ENCODE measurements at places on chromosomes 13 and 19.
A peak's percentile ranks its signal among the peaks of the same experiment; 100 is the strongest.

GRCh38 chr13:112060282-112060830 is 6.6 kb upstream of the SOX1 start:
- no peak for DNase-seq

- DNase-seq, result peak; percentile 82
Measured at GRCh38 chr19:56120371-56121179, 520 bp downstream of the ZNF787 start.

DNA sequence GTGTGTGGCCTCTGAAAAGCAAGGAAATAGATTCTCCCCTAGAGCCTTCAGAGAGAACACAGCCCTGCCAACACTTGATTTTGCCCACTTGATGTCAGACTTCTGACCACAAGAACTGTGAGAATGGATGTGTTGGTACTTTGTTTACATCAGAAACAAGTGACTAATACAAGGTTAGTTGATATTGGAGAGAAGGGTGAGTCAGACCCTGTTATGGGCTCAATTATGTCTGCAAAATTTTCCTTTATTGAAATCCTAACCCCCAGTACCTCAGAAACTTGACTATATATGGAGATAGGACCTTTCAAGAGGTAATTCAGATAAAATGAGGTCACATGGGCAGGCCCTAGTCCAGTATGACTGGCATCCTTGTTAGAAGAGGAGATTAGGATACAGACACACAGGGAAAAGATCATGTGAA is 226.7 kb downstream of the RFC3 start:
- no peak for DNase-seq

GRCh38 chr13:105441051-105441750 is 1094.3 kb downstream of the EFNB2 start:
- no peak for DNase-seq

GRCh38 chr13:84659359-84659661 is 777.0 kb upstream of the SLITRK1 start:
- DNase-seq, result no peak

DNA sequence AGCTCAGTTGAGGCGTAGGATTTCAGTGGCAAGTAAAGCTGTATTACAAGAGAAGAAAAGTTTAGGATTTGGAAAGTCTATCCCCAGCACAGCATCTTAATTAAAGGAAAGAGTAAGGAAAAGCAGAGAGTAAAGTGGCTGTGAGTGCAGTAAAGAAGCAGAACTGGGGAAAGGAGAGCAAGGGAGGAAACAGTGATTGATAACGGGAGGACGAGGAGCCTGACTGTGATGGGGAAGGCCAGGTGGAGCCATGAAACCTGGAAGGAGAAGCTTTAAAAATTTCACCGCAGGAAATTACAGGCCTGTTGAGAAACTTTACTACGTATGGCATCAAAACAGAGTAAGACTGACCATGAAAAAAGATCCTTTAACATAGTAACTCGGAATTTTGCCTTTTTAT is 175.6 kb downstream of the SHISA2 start:
- DNase-seq, result no peak

- DNase-seq, result no peak
Measured at GRCh38 chr13:97752961-97753668, 200.4 kb upstream of the IPO5 start.

GRCh38 chr13:94842901-94843300 is 130.6 kb upstream of the SOX21 start:
- DNase-seq, result no peak

DNA sequence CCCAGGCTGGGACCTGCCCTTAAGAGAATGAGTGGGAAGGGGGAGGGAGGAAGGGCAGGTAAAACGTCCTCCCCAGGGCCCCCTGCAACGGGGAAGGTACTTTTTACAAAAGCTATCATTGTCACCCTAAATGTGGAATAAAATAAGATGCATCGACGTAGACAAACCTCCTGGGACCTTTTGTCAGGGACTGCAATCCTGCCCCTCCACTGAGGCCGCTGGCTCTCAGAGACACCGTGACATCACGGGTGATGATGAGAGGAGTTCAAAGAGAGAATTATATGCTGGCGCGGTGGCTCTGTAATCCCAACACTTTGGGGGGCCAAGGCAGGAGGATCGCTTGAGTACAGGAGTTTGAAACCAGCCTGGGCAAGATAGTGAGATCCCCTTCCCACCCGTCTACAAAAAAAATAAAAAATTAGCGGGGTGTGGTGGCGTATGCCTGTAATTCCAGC is 1.8 kb upstream of the MYBPC2 start:
- DNase-seq, result no peak

- no peak for DNase-seq
Measured at GRCh38 chr19:11651062-11651461, 53.8 kb downstream of the ZNF627 start.

- DNase-seq, result no peak
Measured at GRCh38 chr19:42857544-42857867, 22.0 kb downstream of the PSG1 start.

GRCh38 chr13:99228737-99229691 is 28.4 kb downstream of the UBAC2 start:
- peak; percentile 50 for DNase-seq

- peak; percentile 17 for DNase-seq
Measured at GRCh38 chr19:11767633-11768133, 883 bp downstream of the ZNF441 start.

DNA sequence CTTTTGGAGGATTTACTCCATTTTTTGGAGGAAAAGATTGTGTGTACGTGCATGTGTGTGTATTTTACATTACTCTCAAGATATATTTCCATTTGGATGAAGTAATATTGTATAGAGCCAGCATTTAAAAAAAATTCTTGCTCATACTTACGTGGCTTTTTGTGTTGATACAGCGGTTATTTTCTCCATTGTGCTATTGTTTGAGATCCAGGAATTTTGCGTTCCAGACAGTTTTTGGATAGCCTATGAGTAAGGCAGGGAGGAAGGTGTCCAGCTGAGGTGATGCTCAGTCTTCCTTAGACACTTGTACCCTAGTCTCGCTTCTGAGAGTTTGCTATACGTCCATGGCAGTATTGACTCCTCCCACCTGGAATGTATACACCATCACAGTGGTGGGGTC is 92.2 kb upstream of the ARHGEF7 start:
- no peak for DNase-seq

DNA sequence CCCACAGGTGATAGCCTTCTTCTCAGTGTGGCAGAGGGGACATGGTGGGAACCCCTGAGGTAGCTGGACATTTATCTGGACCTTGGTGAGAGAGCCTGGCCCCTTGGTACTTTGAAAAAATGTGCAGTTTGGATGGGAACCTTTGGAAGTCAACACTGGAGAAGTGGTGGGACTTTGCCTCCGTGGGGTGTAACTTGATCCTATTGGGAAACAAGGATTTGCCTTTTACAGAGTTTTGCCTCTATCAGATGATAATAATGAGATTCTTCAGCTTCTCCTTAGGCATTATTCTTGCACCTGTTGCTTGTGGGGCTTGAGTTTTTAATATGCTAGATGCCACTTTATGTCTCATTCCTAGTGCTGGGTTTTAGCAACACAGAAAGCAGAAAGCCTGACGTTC is 99.0 kb downstream of the ERCC5 start:
- DNase-seq, result no peak

DNA sequence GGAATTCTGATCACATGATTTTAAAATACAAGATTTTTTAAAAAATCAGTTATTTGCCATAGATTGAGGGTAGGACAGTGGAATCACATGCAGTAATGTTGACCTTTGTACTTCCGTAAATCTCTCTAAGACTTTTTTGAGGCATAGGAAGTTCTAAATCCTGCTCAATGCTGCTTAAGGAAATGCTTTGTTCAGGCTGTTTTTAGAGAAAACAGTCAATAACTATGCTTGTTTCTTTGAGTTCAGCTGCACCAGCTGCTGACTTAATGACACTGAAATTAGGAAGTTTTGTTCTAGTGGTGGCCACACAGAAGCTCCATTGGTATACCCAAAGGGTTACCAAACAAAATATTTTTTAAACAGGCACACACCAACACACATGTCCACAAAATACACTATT is 60.9 kb downstream of the KLF12 start:
- no peak for DNase-seq

GRCh38 chr19:4506449-4507149 is 11.7 kb downstream of the PLIN4 start:
- no peak for DNase-seq

GRCh38 chr19:6491802-6492592 is 10.1 kb downstream of the TUBB4A start:
- DNase-seq, result no peak

GRCh38 chr19:10839114-10840050 is 3.4 kb upstream of the TMED1 start:
- DNase-seq, result no peak

DNA sequence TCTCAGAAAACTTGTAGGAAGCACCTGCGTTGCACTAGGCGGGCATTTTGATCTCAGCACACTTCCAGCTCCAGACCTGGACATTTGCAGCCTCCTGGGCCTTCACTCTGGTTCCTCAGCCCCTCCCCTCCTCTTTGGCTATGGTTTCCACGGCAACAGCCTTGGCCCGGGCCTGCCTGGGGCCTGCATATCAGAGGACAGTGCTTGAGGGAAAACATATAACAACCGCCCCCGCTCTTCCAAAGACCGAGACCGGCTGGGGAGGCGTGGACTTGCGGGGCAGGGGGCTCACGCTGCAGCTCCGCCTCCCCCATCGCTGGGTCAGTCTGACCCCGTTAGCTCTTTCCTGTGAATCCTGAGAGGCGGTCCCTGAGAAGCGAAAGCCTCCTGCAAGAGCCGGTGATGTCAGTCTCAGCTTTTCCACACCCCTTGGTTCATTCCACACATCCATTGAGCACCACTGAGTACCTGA is 125.7 kb upstream of the PEG3 start:
- DNase-seq, result no peak

DNA sequence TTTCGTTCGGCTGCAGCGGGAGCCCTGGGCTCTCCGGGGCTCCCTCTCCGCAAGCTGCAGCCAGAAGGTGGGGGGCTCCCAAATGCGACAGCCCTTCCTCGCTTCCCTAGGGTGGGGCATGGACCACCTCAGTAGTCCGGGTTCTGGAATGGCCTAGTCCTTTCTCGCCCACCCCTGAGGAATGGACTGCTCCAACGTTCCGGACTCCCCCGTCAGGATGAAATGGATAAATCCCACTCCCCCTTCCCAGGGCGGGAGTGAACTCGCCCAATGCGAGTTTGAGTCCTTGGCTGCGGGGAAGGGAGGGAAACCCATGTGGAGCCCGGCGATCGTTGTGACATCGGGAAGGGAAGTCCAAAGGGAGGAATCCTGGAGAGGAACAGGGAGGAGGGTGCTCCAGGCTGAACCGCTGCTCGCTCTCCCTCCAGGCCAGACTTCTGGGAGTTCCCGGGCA is 5.5 kb downstream of the HRC start:
- no peak for DNase-seq

DNA sequence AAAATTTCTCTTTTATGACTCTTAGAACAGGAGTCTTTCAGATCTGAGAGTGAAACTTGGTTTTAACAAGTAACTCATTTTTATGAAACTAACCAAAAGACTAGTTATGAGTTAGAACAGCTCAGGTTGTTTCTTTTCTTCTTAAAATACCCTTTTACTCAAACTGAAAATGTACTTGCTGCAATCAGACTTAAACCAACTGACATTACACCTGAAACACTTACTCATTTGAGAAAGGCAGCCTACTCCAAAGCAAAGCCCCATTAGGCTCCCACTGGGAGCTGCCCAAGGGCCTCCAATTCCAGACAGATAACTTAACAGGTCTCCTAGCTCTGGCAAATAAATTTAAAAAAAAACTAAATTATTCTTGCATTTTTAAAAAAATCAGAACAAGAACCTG is 3.6 kb downstream of the FOXO1 start:
- DNase-seq, result peak; percentile 44

DNA sequence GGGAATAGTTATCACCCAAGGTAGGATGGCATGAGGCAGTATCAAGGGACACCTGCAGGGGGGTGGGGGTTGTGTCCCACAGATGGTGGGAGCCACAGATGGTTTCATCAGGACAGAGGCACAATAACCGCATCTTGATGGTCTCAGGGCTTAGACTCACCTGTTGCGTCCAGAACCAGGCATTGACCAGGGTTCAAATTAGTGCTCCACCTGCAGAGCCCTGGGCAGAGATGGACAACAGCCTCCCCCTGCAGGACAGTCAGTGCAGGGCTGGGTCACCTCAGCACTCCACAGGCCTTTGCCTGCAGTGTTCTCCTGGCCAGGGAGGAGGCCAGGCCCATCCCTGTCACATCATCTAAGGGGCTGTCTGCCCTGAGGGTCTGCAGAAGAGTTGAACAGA is 14.5 kb upstream of the CEACAM1 start:
- no peak for DNase-seq

DNA sequence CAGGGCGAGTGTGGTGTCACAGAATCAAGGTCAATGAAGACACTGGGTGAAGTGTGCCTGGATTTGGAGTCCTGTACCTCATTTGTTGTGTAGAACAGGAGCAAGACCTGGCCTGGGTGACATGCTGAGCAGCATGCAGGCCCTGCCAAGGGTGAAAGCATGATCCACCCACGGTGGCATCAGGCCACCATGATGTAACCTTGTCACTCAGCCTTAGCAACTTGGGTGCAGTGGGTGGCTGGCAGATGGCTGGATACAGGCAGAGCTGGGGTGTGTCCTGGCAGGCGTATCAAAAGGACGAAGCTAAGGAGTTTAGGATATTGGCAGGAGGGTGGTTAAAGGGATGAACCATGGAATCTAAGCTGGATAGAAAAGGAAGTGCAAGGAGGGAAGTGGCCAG is 10.3 kb downstream of the THSD1 start:
- no peak for DNase-seq

Data from T-helper 2 cell treated with Interferon-gamma antibody and Interleukin-4, amounts not matched to agents 5 μg/mL and 100 μg/mL, for 36 hours (primary cell).